ENCODE measurements at places on chromosomes 7 and 10.

DNA sequence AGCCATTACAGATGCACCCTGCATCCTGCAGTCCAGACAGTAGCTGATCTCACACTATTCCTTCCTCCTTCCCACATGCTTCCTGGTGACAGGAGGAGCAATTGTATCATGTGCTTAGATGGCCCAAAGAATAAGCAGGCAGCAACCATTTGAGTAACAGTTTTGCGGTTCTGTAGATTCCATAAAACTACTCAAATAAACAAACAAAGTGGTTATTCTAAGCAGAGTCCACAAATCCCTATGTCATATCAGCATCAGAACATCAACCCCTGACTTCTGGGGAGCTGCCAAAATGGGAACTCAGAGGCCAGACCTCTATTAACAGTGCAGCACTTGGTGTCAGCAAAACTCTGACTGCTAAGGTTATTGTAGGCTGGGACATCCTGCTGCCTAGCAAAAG lies 226.0 kb downstream of the SORCS1 start:
- DNase-seq = no peak

DNA sequence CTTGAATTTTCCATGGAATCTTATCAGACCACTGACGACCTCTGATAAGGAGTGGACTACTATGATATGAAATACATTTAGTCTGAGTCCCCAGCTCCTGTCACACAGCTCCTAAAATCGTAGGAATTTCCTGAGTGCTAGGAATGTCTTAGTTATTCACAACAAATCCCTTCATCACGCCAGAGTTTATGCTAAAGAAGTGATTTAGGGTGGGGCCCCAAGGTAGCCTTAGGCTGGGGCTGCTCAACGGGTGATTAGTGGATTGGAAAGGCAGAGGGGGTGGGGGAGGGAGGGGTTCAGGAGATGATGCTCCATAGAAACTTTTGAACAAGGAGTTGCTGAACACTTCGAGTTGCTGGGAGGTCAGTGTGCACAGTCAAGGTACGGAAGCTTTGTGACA lies 7.0 kb upstream of the TET1 start:
- no peak for DNase-seq

DNA sequence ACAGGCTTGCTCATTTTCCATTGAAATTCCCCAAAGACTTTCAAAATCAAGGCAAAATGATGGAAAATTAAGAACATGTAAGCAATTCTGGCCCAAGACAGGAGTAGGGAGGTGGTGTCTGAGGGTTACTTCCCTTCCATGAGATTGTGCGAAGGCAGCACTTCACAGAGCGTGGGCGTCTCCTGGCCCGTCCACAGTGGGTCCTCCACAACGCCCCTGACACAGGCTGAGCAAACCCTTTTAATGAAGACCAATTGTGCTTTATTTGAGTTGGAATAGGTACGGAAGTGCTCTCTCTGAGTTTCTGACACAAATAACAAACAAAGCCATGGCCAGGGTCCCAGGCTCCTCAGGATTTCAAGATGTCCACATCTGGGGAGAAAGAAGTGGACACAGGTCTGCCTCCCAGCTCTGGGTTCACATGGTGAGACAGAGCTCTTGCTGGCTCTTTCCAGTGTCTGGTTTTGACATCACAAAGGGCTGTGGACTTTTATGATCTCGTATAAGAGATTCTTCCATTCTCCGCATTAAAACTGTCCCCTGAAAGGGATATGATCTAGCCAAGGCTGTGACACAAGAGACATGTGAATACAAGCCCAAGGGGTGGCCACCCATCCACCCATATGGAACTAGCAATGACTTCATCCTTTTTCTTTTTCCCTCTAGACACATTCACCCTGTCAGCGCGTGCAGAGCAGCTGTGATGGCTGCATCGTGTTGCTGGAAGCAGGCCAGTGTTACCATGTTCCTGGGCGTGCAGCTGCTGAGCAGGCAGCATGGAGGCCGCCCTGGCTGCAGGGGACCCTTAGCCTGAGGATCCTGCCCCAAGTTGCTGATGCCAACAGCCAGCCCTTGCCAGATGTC lies 145.6 kb downstream of the ADAM12 start:
- DNase-seq = no peak

DNA sequence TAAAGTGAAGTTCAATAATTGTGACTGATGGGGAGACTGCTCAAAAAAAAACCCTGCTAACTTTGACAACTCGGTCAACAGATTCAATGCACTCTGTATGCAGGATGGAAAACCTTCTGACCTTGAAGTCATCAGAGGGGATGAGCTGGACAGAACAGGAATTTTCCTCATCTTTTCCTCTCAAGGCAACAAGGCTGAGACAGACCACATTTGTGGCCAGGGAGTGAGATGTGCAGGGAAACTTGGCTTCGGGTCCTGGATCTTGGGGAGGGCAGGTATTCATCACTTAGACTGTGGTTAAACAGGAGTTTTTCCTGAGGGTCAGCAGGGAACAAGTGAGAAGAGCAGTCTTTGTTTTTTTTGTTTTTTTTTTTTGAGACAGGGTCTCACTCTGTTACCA lies 100.6 kb downstream of the BAMBI start:
- DNase-seq = no peak

- no peak for DNase-seq
These were observed 194.2 kb upstream of the SVIL start for GRCh38 chr10:29828956-29829355.

GRCh38 chr7:30697719-30698460 lies 15.6 kb upstream of the CRHR2 start:
- DNase-seq = no peak

- DNase-seq = no peak
These were observed 17.6 kb upstream of the SH2D4B start for GRCh38 chr10:80519936-80520650.

DNA sequence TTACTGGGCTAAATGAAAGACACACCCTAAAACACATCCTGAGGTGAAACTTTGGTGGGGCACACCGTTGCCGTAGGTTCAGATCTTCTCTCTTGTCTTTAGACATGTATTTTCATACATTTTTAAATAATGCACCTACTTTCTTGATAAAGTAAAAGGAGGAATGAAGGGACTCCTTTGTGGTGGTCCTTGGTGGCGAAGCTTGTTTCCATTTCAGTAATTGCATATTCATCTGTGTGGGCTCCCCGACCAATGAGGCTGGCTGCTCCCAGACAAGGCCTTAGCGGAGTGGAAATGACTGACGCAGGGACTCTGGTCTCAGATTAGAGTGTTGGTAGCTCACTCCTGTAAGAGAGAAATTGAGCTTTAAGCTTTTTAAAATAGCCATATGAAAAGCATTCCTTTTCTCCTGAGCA lies 815 bp downstream of the CCSER2 start:
- DNase-seq = no peak

GRCh38 chr7:79401254-79401653 lies 52.2 kb downstream of the MAGI2 start:
- DNase-seq = no peak

GRCh38 chr7:24812305-24812945 lies 55.2 kb upstream of the GSDME start:
- peak; percentile 79 for DNase-seq

- DNase-seq = no peak
These were observed 131.6 kb downstream of the CD36 start for GRCh38 chr7:80770061-80770460.

GRCh38 chr7:96202102-96202501 lies 119.8 kb downstream of the SLC25A13 start:
- no peak for DNase-seq

GRCh38 chr10:31920538-31920937 lies 8.1 kb downstream of the ARHGAP12 start:
- no peak for DNase-seq

DNA sequence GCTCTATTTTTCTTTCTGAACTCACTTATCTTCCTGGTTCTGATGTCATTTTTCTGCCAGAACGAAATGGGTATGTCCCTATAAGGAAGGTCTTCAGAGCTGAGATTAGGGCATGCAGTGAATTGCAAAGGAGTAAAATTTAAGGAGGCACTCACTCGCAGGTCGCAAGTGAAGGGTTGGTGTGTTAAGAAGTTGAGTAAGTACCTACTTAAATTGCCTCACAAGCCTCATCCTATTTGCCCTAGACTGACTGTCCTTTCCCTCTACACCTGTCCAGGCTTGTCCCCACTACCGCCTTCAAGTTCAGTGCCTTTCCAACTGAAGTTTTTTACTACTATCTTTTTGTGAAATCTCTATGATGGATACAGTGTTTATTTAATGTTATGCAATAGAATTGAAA lies 191.5 kb downstream of the AHR start:
- DNase-seq = no peak

DNA sequence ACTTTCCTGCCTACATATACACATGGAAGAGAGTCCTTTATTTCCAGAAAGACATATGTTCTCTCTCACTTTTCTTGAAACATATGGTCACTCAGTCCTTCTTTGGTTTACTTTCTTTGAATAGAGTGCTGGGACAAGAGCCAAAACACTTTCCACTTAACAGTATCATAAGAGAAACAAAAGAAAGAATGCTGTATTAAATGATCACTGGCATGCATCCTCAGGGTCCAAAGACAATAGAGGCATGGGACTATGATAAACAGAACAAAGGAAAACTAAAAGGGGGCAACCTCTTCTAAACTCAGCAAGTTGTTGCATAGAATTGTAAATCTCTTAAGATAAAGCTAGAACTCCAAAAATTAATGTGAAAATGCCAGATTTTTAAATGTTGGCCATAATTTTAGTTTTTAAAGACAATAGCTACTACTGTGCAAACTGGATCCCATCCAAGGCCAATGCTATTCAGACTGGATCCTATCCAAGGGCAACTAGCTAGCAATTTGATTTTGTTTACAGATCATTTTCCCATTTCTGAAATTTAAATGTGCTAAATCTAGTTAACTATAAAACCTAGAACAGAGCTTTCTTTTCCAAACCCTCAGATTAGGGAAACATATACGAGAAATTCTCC lies 687.5 kb downstream of the SORCS3 start:
- DNase-seq = no peak

DNA sequence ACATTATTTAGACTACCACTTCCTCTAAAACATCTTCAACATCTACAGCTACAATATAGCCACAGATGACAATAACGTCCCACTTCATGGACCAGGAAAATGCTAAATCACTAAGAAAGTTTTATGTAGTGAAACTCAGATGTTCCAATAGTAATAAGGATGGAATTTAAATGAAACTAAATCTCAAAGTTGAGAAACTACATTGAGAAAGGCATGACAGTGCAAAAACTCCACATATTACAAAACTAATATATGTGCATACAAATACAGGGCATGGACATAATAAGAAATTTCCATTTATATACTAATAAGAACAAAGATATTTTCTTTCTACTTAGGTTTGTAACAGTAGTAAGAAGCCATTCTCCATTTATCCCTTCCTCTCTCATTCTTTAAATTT lies 31.1 kb downstream of the POT1 start:
- DNase-seq = no peak

DNA sequence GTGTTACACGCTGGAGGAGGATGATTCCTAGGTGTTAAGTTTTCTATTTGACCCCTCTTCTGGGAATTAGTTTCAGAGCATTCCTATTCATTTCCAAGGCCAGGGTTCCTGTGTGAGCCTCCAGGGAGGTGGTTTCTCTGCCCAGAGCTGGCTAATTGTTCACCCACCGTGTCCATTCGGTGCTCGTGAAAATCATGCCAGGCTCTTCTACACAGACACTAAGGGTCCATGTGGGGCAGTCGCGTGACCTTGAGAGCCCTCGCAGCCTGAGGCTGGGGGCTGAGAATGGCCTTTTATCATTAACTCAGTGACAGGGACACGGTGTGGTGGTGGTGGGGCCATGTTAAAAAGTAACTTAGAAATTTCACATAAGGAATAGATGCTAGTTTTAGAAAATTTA lies 83.7 kb downstream of the EMX2 start:
- no peak for DNase-seq

GRCh38 chr7:159197066-159197975 lies 52.7 kb upstream of the VIPR2 start:
- DNase-seq = no peak

- DNase-seq = peak; percentile 41
These were observed 69.8 kb downstream of the LSMEM1 start for GRCh38 chr7:112550468-112551060.

GRCh38 chr10:70145666-70146488 lies 623 bp downstream of the TYSND1 start:
- peak; percentile 78 for DNase-seq

- no peak for DNase-seq
These were observed 79.8 kb downstream of the RALA start for GRCh38 chr7:39703144-39703543.

- no peak for DNase-seq
These were observed 146.9 kb downstream of the EVX1 start for GRCh38 chr7:27389496-27389895.

DNA sequence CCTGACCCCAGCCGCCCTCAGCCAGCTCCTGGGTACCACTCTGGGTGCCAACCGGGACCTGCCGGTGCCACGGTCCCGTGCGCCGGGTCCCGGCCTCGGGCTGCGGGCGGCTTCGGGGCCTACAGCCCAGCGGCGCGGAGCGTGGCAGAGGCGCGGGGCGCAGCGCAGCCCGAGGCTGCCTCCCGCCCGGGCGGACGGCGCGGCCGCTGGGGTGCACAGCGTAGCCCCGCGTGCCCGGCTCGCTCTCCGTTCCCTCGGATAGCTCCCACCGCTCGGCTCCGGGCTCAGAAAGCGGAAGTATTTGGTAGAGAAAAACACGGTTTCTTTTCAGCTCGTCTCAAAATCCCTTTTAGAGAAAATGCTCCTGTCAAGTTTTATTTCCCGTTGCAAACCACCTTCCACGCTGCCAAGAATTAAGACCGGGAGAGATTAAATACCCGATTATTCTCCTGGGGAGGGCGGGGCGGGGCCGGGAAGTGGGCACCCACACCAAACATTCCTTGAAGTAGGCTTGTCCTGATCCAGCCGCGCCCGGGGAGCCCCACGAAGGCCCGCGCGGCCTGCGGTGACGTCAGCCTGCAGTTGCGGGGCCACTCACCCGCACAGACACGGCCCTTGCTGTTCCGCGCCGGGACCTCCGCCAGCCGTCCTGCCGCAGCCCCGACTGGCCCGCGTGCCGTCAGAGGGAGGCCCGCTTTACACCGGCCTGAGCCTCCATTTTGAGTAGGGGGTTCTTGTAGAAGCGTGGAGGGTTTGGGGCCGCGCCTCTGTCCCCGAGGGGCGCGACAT lies 7.2 kb downstream of the HOXA13 start:
- DNase-seq = no peak

DNA sequence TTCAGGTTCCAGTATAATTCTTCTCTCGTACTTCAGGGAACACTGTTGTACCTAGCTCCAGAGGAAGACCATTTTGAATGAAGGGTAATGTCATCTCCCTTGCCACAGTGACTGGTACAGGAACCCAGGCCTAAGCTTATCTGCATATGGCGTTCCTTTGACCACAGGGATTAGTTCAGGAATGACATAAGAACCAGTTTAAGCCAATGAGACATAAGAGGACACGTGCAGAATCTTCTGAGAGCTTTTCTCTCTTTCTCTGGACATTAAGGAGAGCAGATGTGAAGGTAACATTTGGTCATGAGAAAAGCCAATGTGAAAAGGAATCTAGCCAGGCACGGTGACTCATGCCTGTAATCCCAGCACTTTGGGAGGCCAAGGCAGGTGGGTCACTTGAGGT lies 21.8 kb upstream of the HIBADH start:
- no peak for DNase-seq

Measured in iPS-NIHi11 (cell line).